Activated CD8-positive, alpha-beta memory T cell treated with anti-CD3 and anti-CD28 coated beads for 24 hours (primary cell): ENCODE measurements at places on chromosomes 2 and 18.

DNA sequence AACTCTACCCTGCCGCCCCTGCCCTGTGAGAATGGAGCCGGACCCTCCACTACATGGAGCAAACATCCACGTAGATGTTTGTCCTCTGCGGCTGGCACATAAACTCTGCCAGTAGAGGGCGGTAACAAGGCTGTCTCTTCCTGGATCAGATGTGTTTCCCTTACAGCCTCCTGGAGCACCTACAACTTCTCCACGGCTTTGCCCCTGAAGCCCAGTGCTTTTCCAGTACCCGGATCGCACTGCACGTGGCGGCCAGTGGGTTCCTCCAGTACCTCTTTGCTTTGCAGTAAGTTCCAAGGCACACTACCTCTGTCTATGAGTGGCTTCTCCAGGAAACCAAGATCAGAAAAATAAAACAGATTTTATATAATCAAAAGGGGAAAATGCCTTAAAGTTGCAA is 651.3 kb downstream of the DCDC2C start:
- DNase-seq: no peak

DNA sequence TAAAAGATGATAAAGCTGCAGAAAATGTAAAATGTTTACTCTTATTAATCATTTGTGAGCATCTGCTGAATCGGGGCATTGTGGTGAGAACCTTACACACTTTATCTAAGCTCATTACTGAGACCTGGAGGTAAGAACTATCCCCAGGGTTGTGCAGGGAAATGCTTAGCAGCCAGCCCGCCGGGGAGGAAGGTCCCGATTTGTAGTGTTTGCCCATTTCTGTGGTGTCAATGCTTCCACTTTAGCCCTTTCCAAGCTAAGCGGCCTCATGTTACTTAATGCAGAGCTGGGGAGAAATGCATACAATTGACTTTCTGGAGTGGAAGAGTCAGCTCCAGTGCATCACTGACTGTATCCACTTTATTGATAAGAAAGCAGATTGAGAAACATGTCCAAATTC is 20.8 kb upstream of the KCNK3 start:
- no peak for DNase-seq

DNA sequence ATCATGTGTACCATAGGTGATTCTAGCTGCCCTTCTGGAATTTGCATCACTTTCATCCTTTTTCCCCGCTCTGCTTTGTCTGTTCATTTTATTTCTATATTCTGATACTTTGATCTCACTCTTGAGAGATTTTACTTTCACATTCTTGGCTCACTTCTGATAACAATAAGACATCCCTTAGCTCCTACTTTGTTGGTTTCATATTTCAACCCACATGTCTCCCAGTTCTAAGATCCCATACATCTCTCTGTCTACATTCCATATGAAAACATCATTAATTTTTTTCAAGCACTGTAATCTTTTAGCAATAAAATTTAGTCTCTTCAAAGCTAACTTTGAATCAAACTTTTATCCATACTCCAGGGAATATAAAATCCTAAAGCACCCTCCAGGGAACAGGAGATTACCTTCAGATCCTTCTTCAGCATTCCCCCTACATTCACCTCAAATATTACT is 75.6 kb downstream of the COL3A1 start:
- no peak for DNase-seq

- DNase-seq: peak; percentile 44
Measured at GRCh38 chr2:96065381-96065930, 30.7 kb upstream of the GPAT2 start.

DNA sequence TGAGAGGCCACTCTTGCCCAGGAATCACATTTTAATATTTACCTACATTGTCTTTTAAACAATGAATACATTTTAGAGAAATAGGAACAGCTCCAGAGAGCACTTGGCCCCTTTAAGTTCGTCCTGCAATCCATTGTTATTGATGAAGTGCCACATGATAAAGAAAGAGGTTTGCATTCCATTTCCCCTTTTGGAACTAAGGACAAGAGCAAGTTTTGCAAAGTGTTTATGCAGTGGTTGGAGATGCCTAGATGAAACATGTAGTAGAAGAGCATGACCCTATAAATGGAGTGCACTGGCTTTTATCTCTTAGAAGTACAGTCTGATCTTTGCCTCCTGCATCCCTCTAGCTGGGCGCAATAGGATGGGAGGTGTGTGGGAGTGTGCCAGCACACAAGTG is 118.7 kb upstream of the CNTNAP5 start:
- no peak for DNase-seq

DNA sequence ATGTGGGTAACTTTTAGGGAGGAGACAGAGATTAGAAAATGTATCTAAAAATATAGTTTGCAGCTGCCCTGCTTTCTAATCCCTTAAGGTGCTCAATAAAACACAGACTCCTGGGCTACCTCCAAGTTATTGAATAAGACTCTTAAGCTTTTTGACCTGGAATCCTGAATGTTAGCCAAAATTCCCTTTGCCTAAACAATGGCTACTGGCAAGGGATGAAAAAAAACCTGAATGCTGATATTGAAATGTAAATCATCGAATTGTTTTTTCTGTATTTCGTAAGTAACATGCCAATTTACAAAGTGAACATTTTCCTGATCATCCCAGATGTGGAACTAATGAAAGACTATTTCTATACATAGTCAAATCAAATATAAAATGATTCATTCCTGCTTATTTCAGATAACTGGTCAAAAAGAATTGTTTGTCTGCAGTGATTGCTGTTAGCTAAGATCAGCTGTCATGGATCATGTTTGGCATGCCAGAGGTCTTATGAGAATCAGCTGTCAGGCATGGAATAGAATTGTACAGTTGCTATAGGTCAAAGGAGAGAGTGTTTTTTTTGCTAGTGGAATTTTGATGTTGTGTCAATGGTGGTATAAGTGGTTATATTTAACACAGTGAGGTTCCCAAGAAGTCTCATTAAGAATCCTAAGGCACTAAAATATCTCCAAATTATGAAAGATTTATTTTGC is 363.6 kb upstream of the CWC22 start:
- no peak for DNase-seq

GRCh38 chr2:60899892-60900249 is 18.5 kb downstream of the REL start:
- no peak for DNase-seq

- peak; percentile 87 for DNase-seq
Measured at GRCh38 chr2:43174368-43174916, 52.0 kb downstream of the ZFP36L2 start.

DNA sequence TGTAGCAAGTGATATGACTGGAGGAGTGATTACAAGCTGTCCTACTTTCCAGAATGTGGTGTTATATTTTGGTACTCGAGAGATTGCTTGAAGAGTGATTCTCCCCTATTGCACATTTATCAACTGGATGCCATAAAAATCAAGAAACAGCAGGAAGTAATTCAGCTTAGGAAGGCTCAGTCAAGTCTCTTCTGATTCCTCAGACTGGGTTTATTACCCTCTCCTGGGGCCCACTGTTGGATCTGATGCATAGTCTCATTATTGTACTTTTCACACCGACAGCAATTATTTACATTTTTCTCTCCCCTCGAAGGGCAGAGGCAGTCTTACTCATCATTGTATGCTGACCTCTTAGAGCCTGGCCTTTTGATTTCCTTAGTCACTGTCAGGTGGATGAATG is 9.3 kb downstream of the NOSTRIN start:
- DNase-seq: no peak
